Cortex of kidney (tissue), 1 donor: ENCODE measurements at places on chromosomes 13 and 19.

DNA sequence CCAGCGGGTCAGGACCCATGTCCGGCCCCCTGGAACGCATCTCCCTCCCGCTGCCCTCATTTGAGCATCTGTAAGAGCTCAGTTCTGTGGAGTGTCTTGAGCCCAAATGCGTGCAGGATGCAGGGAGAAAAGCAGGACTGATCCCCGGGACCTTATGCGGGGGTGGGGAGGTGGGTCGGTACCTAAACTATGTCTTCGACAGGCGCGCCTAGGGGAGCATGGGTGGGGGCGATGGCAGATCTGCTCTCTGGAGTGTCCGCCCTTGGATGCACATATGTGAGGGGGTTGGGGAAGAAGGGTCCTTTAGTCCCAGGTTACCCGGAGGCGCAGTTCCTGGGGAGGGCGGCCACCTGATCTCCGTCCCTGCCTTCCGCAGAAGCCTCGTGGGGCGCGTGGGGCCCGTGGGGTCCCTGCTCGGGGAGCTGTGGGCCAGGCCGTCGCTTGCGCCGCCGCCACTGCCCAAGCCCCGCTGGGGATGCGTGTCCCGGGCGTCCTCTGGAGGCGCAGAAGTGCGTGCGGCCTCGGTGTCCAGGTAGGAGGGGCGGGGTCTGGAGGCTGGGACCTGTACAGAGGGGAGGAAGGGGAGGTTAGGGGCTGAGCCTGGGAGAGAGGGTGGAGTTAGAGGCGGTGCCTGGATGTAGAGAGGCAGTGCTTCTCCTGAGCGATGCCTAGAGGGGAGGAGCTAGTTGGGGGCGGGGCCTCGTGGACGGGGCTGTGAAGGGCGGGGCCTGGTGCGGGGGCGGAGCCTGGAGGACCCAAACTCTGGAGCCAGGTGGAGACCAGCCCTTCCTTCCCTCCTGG lies 2.9 kb downstream of the CILP2 start:
- no peak for DNase-seq

DNA sequence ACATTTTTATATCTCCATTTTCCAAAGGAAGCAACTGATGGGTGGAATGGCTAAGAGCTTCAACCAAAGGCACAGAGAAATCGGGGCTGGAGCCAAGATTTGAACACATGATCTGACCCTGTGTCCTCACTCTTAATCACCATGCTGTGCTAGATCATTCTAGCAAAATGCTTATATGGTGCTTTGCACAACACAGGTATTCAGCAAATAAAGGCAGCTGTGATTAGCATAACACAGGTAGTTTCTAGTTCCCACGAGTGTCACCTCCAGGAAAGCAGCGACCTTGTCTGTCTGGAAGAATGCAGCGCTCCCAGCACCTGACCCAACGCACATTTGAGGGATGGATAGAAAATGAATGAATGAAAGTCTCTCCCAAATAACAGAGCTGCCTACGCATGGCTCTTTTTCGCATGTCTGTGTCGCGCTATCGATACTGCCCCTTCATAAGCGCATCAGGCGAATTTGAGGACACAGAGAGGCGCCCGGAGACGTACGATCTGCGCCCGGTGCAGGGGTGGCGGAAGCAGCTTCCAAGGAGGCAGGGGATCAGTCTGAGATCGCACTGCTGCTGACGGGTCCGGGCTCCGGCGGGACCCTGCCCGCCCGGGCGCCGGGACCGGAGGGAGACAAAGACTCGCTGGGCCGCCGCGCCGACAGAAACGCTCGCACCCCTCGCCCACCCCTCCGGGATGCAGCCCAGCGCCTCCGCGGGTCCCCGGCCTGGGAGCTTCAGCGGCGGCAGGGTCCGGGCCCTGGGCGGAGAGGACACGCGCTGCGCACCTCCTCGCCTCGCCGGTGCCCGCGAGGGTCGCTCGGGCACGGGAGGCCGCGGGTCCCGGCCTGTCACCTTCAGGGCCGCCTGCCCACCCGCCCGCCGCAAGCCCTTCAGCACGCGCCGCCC lies 609 bp downstream of the EPS15L1 start:
- DNase-seq: no peak

DNA sequence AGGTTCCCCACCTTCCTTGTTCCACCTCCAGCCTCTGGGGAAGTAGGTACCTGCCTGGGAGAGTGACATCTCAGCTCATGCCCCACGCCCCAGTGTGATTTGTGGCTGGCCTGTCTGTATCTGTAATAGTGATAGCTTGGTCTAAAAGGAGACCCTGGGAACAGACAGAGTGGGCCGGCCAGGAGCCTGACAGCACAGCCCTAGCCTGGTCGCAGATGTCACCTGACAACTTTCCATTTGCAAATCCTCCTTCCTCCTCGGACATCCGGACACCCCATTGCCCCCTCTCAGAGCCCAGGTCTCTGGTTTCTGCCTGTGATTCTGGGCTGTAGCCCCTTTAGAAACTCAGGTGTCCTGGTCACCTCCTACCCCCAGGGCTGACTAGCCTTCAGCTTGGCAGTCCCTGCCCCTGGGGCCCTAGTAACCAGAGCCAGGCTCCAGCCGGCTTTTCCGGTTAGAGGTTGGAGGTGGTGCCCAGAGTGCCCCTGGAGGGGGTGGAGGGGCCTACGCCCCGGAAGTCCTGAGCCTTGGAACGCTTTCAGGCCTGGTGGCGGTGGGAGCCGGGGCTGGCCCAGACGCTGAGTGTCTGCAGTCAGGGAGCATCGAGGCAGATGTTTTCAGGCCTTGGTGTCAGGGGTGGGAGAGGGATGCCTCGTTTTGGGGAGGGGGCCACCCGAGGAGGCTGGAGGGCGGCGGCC lies 6.5 kb downstream of the LRRC8E start:
- no peak for DNase-seq

DNA sequence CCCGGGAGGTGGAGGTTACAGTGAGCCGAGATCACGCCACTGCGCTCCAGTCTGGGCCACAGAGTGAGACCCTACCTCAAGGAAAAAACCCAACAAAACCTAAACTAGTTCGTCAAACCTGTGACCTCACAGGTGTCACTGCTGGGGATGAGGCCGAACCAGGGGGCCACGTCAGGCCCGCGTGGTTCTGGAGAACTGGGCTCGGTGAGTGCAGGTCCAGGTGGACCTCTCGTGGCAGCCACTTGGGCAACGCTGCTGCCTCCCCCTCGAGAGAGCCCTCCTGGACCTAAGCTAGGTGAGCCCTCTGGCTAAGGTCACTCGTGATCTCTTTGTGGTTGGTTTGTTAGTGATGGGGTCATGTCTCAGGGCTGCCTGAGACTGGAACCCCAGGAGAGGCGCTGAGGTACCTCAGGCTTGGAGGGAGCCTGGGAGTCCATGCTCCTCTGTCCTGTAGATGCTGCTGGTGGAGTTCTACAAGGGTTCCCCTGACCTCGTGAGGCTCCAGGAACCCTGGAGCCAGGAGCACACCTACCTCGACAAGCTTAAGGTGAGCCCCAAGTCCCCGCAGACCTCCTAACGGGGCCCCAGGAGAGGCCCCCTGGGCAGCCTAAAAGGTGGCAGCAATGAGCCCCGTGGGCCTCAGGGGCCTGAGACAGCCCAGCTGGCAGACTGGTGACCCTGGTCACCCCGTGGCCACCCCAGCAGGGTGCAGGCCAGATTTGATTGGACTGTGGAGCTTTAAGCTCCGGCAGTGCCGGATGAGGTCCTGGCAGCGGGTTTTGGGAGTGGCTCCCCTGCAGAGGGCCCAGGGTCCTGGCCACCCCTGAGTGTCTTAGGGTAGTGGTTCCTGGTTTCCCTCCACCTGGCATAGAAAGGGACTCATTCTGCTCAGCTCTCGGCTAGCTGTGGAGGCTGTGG lies 15.6 kb downstream of the MPND start:
- no peak for DNase-seq

GRCh38 chr19:17950310-17951156 lies 16.4 kb upstream of the KCNN1 start:
- DNase-seq: no peak

DNA sequence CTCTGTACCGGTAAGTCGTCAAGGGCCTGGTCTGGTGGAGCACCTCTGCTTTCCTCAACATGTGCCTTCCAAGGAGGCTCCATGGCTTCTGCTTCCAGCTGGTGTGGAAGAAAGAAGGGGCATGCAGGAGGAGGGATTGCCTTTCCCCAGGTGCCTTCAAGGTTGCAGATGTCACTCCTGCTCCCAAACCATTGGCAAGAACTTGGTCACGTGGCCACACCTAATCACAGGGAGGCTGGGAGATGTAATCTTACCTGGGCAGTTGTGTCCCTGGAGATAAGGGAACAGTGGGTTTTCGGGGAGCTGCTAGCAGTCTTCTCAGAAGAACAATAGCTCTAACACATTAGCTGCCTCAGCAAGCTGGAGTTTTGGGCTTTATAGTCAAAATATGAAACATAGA lies 9.7 kb upstream of the GPR18 start:
- no peak for DNase-seq

DNA sequence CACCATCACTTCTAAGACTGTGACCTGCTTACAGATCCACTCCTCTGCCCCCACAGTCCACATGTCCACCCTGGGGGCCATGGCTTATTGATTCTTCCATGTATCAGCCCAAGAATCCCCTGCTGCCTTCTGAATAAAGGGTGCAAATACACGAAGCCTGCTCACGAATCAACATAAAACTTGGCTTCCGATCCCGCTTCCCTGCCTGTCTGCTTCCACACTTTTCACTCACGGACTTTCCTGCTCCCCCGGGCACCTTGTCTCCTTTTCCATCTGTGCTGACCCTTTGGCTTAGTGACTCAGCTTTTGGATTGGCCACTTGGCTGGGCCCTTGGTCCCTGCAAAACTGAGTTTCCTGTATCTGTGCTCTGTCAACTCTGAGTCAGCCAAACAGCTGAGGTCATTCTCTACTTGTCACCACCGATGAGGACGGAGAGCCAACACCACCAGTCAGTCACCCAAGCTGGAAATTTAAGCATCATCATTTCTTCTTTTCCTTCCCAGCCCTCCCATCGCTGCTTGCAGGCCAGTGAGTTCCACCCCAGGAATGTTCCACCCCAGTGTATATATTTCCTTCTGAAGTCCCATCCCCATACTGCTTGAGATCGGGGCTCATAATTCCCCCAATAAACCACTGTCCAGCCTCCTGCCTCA lies 11.4 kb upstream of the USP12 start:
- DNase-seq: no peak

GRCh38 chr19:4378886-4379285 lies 21.5 kb downstream of the SH3GL1 start:
- DNase-seq: no peak

- no peak for DNase-seq
Observed at GRCh38 chr13:97583907-97584497, 150.0 kb downstream of the RAP2A start.

GRCh38 chr19:14683439-14683838 lies 6.4 kb upstream of the ZNF333 start:
- no peak for DNase-seq

DNA sequence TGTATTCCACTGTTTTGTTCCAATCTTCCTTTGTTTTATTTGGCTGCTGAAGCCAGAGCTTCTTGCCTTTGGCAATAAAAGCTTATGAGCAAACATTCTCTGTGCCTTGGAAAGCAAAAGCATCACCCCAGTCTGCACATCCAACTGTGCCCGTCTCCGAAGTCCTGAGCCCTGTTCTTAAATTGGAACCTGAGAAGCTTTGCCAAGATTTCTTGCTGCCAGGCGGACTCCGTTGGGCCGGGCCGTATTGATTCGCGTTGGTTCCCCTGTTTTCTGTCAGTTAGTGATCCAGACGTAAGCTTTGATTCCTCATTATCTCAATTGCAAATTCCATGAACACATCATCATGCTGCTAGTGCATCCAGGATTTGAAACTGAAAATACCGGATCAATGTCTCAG lies 793.0 kb downstream of the OLFM4 start:
- DNase-seq: no peak

DNA sequence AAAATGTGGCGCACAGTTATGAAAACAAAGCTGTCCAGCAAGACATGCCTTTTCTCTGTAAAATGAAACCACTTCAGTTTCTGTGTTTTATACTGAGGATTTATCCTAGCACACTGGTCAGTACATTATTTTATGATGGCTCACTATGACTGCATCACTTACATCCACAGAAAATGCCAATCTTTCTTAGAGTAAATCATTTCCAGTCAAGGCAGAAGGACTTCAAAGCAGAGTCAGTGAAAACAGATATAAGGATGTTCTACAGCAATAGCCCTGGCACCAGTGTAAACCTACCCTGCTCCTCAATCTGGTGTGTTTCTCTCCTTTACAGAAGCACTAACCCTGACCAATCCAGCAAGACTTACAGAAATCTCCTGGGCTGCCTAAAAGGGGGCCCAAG lies 473.5 kb downstream of the GPC6 start:
- no peak for DNase-seq

- no peak for DNase-seq
Observed at GRCh38 chr19:29404951-29405727, 120.7 kb upstream of the VSTM2B start.

- DNase-seq: no peak
Observed at GRCh38 chr13:91184244-91184926, 163.1 kb upstream of the MIR17HG start.

- DNase-seq: no peak
Observed at GRCh38 chr13:85363504-85363903, 435.7 kb downstream of the SLITRK6 start.

GRCh38 chr19:51887522-51888498 lies at the start of gene ZNF577:
ZNF577 (minus strand) TSS chr19:51887951; CDS start chr19:51880382, 7,569 bp downstream.
- no peak for DNase-seq

DNA sequence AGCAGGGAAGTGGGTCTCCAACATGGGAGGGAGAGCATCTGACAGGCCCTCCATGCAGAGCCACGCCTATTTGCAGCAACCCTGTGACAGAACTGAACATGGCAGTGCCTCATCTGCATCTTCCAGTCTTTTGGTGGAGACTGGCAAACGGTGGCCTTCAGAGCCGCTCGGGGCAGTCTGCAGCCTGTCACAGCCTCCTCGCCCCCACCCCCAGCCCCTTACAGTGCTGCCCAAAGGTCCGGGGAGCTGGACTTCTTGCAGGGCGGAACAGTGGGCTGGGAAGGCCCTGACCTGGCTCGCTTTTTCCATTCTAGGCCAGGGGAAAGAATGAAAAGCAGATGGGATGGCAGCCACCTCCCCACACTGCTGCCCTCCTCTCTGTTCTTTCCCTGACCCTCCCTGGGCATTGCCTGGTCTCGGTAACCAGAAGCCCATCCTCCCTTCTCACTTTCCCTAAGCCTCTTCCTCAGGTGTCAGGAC lies 2.7 kb downstream of the CALM3 start:
- no peak for DNase-seq

DNA sequence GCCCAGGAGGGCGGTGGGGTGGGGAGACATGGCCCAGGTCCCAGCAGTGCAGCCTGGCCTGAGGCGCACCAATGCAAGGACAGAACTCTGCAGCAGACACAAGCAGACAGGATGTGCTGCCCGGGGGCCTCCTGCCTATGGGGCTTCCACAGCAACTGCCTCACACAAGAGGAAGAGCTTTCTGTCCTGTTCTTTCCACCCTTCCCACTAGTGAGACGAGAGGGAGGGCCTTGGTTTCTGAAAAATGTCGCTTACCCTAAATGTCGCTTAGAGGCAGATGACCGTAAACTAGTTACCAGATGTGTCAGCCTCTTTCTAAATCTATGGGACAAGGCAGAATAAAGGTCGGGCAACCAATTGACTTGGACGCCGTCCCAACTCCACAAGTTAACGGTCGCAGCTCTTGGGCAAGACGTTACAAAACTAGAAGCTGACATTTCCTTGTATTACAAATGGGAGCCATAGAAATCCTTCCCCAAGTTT lies at the start of gene LAIR1:
Gene LAIR1, minus strand, starts transcription at position 157 of the 483 bp plus-strand sequence. Its CDS starts 127 bp downstream, at position 30.
- no peak for DNase-seq
